ENCODE measurements at places on chromosomes 3 and 15.

GRCh38 chr3:15973414-15973813 is 175.6 kb upstream of the ANKRD28 start:
- DNase-seq = no peak

- DNase-seq = no peak
Measured at GRCh38 chr3:155307183-155307582, 13.7 kb upstream of the STRIT1 start.

GRCh38 chr15:47762621-47763020 is 45.3 kb downstream of the SEMA6D start:
- no peak for DNase-seq

DNA sequence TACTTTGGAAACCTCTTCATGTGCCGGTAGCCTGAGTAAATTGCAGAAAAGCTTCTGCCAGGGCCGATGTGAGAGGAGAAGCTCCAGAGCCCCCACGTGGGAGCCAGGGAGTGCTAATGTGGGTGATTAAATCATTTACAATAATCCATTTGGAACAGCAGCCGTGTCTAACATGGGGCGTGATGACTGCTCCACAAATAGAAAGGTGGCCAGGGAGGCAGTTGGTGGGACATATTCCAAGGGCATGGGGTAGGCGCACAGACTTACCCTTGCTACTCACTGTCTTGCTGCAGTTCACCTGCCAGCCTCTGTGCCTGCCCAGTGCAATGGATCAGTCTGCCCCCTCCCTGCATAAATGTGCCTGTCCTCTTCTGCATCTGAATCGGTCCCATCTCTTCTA is 39.3 kb upstream of the INSYN1 start:
- no peak for DNase-seq

DNA sequence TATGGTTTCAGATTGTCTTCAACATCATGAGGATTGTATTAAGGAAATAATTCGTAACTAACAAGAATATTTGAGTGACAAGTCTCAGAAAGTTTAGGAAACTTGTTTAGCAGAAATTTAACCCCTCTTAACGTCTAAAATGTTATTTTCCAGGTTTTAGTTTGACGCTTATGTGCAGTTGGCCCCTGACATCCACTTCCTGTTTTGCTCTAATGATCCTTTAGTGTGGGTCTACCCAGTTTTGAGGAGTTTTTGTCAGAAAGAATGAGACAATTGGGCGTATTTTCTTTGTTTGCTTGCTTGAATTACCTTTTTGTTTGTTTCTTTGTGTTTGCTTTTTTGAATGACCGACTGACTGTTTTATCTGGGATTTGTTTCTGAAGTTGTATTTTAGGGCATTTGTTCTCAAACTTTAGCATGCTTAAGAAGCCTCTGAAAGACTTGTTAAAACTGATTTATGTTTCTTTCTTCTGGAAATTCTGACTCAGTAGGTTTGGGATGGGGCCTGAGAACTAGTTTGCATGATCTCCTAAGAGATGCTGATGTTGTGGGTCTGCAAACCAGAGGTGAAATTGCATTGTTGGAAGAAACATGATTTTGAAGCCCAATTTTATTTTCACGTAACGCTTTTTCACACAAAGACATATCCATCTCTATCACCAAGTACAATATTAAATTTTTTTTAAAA is 20.6 kb downstream of the RBMS3 start:
- DNase-seq = no peak

GRCh38 chr3:12351145-12351544 is 62.3 kb downstream of the PPARG start:
- DNase-seq = no peak

Measured in NCI-H1436 treated with DMSO at 0.1 percent for 48 hours (cell line).